Activated CD8-positive, alpha-beta T cell treated with anti-CD3 and anti-CD28 coated beads for 36 hours (primary cell): ENCODE measurements at places on chromosomes 16 and 17. TPM values are rescaled to one million over a fixed set of nuclear protein-coding genes. Genes with fewer than 3 reads are reported as not detected.
A peak's percentile ranks its signal among the peaks of the same experiment; 100 is the strongest.

GRCh38 chr16:79505344-79505743, 95.2 kb downstream of the MAF start:
- DNase-seq = no peak

DNA sequence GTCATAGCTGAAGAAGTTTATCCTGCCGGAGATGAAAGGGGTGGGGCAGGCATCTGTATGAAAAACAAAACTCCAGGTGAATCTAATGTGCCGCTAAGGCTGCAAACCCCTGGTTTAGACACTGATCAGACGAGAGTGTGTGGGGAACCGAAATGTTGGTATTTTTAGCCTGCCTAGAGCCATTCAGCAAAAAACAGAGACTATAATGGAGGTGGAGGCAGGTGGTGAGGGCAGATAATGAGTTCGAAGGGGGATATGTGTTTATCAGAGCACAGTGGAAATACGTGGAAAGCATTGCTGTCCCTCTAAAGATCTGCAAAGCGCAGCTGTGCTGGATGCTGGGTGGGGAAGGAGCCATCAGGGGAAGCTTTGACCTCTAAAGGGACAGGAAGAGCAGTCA, 127.5 kb upstream of the WSCD1 start:
- DNase-seq = no peak

GRCh38 chr17:44213403-44214229, 5.9 kb downstream of the UBTF start:
- no peak for DNase-seq

- DNase-seq = no peak
Observed at GRCh38 chr16:23175651-23176050, 6.9 kb upstream of the SCNN1G start.

- DNase-seq = no peak
Observed at GRCh38 chr16:18800775-18801144, 589 bp downstream of the ARL6IP1 start.

GRCh38 chr16:82732461-82732860, 105.7 kb downstream of the CDH13 start:
- DNase-seq = no peak

DNA sequence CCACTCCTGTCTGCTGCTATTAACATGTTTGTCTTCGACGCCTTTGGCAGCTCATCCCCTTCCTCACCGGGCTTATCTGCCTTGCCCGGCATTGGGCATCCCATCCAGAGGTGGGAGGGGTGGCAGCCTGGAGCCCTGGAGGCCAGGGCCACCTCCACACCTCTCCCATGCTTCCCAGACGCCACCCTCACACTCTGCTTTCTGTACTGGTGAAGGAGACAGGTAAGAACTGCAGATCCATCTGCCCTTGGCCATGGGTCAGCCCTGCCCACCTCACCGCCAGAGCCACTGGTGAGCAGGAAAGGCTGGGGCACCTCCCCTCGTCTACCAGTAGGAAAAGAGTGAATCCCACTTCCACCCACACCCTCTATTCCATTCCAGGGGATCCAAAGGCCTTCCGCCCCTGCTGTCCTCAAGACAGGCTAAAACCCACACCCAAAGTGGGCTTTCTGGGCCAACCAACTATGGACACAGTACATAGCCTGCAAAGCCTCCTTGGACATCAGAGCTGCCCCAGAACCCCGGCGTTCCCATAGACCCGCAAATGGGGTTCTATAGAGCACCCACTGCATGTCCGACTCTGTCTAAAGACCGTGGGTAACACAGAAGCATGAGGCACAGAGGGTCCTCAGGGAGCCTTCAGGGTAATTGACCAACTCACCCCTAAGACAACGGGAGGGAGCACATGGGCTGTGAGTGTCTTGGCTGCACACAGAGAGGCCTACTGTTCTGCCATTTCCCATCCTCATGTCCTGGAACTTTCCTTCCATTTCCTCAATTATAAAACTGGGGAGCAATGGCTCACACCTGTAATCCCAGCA, 23.4 kb upstream of the RBFOX3 start:
- DNase-seq = no peak

DNA sequence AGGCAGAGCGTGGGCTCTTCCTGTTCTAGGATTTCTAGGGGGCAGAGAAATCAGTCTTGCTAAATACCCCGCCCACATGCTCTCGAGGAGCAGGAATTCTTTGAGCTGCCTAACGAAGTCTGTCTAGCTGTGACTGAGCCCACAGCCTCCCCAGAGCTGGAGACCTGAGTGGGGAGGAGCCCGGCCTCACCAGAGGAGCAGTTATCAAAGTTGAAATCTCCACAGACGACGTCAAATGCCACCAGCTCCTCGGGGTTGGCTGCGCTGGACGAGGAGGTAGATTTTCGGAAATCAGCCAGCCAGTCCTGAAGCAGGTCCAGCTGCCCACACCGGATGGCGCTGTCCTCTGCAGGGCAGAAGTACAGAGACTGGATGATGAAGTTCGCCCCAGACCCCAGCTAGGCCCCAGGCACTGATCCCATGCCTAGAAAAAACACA, 53.8 kb downstream of the PRMT7 start:
- DNase-seq = no peak

NUPR1 gene
- total RNA-seq = not detected

DNA sequence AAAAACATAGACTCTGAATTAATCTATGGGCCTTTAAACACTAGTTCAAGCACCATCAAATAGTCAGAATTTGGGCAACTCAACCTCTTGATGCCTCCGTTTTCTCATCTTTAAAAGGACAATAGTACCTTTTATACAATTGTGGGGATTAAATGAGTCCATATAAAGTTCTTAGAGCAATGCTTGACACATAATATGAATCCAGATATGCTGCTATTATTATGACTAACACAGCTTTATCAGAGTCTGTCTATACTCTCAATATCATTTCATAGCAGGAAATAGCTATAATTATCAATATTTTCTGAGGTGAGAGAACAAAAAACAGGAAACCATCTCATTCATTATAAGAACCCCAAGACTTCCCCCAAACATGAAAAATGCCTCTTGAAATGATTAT, 430.5 kb upstream of the XYLT1 start:
- DNase-seq = no peak

OTOP3 gene
- total RNA-seq = not detected

GAS2L2 gene
- total RNA-seq = 0.34 TPM

GRCh38 chr16:8919089-8919933, 37.2 kb downstream of the LITAFD start:
- DNase-seq = no peak

TAF15 gene
- total RNA-seq = 319 TPM

ZNF668 gene
- total RNA-seq = 18.8 TPM

XYLT2 gene
- 25.3 TPM for total RNA-seq

- no peak for DNase-seq
Observed at GRCh38 chr16:83717814-83718213, 90.0 kb upstream of the HSBP1 start.

PYDC1 gene
- not detected for total RNA-seq

CMTM4 gene
- total RNA-seq = 3.2 TPM

C1QL1 gene
- total RNA-seq = not detected

GRCh38 chr16:72657791-72658190, 390.1 kb downstream of the ZFHX3 start:
- no peak for DNase-seq

DNA sequence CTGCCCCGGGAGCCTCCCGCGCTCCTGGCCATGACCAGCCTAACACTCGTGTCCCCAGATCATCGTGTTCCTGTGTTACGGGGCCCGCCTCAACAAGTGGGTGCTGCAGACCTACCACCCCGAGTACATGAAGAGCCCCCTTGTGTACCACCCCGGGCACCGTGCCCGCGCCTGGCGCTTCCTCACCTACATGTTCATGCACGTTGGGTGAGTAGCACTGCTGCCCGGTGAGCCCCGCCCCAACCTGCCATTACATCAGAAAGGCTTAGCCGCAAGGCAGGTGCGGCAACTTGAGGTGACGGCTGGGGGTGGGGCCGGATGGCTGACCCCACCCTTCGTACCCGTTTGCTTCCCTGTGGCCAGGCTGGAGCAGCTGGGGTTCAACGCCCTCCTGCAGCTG, 1.4 kb downstream of the RHBDL1 start:
- no peak for DNase-seq

CRHR1 gene
- total RNA-seq = not detected

- no peak for DNase-seq
Observed at GRCh38 chr17:50027881-50028735, 27.8 kb upstream of the ITGA3 start.

DNA sequence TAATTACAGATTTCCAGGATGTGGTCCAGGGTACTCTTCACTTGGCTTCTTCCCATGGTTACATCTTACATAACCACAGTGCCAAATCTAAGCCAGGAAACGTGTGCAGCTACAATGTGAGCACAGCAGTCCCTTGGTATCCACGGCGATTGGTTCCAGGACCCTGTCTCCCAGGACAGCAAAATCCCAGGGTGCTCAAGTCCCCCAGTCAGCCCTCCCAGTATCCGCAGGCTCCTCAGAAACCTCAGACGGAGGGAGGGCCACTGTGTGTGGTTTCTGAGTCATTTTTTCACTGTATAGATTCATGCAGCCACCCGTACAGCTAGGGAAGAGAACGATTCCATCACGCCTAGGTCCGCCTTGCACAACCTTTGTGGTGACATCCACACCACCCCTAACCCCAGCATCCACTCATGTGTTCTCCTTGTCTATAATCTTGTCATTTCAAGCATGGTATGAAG, 11.1 kb upstream of the ATP2C2 start:
- DNase-seq = peak; percentile 52

PDILT gene
- total RNA-seq = not detected

NEUROD2 gene
- not detected for total RNA-seq

DNA sequence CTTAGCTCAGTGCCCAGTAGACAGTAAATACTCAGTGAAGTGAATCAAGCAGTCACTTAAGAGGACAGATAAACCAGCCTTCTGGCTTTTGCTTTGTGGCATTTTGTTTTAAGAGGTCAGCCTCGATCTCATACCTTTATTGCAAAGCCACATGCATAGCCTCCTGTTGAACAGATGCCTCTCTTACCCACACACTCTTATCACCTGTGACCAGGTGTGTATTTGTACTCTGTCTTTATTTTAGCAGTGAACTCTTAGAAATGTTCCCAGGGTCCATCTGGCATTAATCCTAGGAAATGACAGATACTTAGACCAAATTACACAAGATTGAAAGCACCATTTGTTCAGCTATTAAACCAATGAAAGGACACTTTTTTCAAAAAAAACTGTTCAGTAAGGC, 1426.5 kb downstream of the CDH11 start:
- DNase-seq = no peak

DNA sequence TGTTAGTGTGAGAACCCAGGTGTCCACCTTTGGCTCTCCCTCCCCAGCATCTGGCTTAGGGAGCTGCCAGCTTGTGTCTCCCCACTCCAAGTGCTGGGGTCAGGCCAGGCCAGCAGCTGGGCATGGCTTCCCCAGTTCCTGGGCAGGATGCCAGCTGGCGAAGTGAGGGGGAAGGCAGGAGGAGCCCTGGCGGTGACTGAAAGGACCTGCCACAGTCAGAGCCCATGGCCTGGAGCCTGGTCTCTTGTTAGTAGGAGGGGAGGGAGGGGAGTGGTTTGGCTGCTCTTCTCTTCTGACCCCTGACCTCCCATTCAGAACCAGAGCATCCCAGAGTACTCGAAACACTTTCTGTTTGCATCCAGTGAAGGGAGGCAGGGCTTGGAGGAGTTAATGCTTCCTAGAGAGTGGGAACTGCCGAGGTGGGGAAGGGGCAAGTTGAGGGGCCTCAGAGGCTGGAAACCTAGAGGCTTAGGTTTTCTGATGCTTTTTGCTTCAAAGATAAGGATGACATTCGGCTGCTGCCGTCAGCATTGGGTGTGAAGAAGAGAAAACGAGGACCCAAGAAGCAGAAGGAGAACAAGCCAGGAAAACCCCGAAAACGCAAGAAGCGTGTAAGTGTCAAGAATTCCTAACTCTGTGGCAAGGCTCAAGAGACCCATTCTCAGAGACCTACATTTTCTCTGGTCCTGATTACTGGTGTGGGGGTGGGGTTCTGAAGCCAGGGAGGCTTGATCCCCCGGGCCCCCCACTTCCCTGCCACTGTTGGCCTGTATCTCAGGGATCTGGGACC, 772 bp downstream of the CHD3 start:
- peak; percentile 62 for DNase-seq

IL32 gene
- 971 TPM for total RNA-seq

PIRT gene
- total RNA-seq = not detected

DNA sequence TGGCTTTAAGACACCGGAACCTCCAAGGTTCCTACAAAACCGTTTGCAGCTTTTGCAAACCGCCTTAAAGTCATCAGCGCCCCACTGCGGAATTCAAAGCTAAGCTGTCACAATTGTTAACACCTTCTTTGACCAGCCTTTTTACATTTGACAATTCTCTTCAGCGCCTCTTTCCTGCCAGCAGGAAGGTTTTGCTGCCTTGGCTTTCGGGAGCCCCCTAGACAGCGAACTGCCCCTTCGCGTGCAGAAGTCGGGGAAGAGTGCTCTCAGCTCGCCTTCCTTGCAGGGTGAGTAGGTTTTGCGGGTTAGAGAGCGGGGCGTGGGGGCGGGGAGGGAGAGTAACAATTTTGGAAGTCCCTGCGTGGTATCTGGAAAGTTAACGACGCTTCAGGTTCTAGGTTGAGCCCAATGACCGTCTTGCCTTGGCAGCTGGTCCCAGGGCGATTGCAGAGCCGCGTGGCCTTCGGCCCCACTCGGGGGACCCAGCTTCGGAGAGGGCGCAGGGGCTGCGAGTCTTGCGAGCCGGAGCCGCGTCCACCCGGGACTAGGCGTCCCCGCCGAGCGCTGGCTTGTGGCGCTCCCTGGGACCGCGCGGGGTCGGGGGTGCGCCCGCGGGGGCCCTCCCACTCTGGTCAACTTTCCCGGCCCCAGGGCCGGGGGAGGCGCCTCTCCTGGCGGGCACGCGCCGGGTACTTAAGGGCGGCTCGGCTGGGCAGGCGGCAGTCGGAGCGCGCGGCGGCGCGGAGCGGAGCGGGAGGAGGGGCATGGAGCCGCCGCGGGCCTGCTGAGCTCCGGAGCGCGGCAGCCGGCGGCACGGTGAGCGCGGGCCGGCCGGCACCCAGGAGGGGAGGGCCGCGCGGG, at the start of gene HAS3:
TSS of gene HAS3 (plus strand) at position 153 of the 861 bp plus-strand sequence. CDS start 3,743 bp downstream, outside the sequence.
- DNase-seq = peak; percentile 47

GRCh38 chr16:48212033-48212432, 32.1 kb upstream of the LONP2 start:
- DNase-seq = no peak

DNA sequence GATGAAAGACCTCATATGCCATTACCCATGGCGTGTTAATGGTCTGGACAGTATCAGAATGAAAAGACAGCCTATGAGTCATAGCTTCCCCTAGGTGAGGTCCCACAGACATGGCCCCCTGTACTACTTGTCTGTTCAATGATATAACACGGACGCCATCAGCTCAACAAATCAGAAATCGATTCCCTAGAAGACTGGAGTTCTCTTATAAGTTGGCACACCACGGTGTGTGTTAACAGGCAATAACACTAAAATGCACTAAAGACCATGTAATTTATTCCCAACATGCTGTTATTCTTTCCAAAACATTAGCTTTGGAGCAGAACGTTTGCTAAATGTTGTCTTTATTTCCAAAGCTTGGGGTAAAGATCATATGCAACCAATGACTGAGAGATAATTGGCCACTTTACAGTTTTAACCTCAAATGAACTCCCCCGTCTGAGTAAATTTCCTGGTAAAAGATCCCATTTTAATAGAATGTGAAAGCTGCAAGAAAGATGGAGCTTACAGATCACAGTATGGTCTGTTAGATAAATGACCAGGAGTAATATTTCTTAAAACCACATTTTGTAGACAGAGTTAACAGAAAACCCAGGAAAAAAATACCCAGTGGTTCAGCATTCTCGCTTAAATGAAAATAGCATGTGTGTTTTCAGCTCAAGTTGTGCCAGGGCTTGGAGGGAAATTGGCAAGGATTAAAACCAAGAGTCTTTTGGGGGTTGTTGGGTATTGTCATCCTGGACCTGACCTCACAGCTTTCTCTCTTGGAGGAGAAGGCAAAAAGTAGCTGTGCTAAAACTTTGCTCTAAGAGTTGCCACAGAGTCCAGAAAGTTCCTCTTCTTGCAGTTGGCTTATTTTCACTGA, 65.9 kb downstream of the PCTP start:
- DNase-seq = no peak

MLYCD gene
- total RNA-seq = 3.5 TPM
